ENCODE measurements at places on chromosomes 2 and 18.

DNA sequence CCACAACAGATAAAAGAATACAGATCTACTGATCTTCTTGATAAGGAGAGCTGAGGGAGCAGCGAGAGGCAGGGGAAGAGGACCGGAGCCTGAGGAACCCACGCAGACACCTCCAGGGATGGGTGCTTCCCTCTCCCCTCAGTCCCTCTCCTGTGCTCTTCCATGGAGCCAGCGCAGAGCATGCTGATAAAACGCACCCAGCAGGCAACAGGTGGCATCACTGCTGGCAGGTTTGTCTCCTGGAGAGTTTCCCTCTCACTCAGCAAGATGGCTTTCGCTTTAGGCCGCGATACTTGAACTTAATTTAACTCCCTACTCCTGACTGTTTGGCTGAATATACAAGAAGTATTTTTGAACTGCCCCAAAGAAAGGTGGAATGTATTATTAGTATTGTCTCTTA is 163.0 kb upstream of the REV1 start:
- no peak for DNase-seq

DNA sequence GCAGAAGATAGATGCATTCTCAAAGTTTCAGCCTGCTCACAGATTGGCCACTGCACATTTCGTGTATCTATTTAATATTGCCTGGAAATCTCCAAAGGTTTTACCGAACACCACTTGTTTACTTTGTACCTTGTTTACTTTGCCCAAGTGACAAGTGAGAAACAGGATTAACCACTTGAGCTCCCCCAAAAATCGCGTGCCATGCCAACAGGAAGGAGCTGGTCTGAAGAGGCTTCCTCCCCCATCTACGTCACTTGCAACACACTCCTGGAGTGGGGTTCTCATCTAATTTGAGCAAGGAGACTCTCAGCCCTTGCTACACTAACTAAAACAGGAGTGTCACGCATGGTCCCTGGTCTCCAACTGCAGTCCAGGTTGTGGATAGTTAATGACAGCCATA is 212.5 kb upstream of the TMEM200C start:
- no peak for DNase-seq

- no peak for DNase-seq
Measured at GRCh38 chr2:76866464-76866863, 655.7 kb downstream of the LRRTM4 start.

GRCh38 chr2:235612181-235612950 is 118.5 kb downstream of the AGAP1 start:
- DNase-seq: no peak

DNA sequence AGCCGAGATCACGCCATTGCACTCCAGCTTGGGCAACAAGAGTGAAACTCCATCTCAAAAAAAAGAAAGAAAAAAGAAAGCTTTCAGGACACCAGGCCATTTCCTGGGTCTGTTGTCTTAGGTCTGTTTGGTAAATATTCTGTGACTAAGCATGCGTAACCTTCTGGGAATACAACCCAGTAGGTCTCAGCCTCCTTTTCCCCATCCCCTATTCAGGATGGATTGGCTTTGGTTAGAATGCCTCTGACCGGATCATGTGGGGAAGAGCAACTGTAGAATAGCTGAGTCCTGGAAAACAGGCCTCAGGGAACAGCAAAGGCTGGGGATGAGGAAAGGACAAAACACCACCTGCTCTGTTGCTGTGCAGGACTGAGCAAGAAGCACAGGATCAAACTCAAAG is 1.6 kb upstream of the PDCL3 start:
- DNase-seq: no peak

GRCh38 chr2:53654396-53654795 is 113.2 kb upstream of the CHAC2 start:
- no peak for DNase-seq

DNA sequence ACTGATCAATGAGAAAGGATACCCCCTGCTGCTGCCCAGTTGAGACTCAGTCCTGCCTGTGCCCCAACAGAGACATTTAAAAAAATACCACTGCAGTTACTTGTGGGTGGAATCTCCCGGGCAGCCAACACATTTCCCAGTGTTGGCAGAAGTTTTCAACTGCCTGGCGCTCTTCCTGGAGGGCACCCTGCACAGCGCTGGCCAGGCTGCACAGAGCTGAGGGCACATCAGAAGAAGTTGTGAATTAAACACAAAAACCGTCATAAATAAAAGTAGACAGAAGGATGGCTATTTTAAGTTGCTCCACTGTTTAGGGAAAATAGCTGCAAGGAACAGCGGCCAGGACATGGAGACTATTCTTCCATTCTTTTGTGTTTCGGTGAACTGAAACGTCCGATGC is 110.2 kb upstream of the THOC1 start:
- DNase-seq: no peak

DNA sequence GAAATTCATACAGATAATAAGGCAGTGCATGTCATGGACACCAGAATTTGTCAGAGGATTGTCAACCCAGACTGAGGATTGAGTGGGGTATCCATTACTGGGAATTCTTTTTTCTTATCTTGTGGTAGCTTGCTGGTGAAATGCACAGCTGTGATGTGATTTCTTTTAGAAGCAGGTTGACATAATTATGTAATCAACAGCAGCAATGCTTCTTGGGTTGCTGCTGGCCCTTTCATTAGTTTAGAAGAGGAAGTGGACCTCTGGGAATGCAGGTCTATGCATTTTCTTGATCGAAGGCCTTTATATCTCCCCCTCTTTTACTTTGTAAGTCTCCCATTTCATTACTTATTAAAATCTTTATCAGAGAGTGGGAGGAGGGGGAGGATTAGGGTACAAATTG is 319.9 kb downstream of the AGPS start:
- DNase-seq: no peak

- DNase-seq: no peak
Measured at GRCh38 chr2:159144776-159145614, 141.5 kb downstream of the WDSUB1 start.

DNA sequence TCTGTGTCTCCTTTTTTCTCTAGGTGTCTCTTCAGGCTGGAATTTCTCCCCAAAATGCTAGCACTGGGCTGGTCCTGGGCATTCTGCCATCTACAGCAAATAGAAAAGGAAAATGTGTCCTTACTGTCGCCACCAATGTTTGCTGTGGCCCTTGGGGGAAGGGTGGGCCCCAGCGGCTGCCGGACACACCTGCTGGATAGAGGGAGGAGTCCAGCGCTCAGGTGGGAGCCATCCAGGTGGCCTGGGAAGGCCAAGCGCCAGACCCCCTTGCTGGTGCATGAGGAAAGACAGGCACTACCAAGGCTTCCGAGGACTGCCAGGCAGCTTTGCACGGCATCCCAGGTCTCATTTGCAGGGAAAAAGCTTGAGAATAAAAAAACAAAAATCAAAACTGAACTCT is 147.7 kb upstream of the GATA6 start:
- no peak for DNase-seq

DNA sequence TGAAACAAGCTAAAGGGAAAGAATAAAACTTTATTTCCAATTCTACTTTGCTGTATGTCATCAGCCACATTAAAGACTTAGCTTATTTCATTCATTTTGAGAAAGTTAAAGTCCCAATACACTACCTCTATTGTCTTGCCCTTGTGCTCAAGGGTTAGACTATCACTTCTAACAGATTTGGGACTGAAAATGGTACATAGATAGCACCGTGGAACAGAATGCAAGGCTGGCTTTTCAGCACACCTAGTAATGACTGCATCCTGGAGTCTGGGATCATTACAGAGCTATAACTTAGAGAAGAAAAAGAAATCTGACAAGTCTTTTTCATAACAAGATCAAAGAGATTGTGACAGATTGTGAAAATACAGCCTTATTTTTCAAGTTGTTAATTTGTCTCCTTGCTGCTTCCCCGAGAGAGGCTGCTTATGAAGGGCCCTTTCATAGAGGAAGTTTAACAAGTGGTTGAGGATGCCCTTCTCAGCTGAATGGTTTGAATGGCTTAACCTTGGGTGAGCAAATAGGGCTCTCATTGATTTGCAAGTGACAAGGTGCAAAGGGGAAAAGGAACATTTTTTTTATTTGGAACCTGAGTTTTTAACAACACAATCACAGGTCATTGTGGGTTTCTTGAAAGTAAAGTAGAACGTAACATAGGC is 371.8 kb downstream of the EPHA4 start:
- DNase-seq: no peak

DNA sequence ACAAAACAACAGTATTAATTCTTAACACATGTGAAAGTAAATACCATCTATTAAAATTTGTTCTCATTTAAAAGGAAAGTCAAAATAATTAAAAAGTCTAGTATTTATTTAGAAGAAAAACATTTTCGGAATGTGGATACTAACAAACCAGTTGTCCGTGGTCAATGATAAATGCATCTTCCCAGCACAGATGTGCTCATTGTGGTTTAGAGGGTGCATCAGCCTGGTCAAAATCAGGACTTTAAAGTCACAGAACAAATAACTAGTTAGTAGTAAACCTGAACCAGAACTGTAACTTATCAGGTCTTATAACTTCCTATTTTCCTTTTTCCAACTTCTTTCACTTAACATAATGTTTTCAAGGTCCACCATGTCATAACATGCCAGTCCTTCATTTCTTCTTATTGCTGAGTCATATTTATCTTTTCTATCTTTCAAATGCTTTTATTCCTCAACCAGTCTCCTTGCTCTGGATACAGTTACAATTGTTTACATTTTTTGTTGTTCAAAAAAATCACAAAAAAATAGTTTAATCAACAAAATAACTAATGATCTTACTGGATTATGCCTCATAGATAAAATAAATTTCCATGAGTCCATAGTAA is 55.8 kb downstream of the ID2 start:
- no peak for DNase-seq

DNA sequence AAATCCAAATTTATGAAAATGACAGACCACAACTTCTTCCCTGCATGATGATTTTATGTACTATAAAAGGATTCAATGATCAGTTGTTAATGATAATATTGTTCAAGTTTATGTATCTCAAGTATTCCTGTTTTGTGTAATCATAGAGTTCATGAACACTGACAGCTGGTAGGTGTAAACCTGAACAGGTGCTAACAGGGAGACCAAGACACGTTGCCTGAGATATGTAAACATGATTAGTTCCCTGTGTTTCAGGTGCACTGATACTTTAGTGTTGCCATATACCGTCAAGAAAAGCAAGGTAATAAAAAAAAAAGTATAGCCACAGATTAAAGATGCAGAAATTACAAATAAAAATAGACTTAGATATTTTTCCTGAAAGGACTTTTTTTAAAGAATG is 131.8 kb downstream of the BAZ2B start:
- no peak for DNase-seq

DNA sequence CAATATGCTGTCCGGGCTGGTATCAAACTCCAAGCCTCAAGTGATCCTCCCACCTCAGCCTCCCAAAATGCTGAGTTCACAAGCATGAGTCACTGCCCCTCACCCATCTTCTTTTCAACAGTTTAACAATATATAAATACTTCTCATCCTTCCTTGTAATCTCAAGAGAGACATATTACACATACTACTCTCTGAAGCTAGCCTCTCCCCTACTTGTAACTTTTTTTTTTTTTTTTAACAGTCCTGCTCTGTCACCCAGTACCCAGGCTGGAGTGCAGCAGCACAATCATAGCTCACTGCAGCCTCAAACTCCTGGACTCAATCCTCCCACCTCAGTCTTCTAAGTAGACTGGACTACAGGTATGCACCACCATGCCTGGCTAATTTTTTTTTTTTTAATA is 5.7 kb downstream of the GFPT1 start:
- no peak for DNase-seq

DNA sequence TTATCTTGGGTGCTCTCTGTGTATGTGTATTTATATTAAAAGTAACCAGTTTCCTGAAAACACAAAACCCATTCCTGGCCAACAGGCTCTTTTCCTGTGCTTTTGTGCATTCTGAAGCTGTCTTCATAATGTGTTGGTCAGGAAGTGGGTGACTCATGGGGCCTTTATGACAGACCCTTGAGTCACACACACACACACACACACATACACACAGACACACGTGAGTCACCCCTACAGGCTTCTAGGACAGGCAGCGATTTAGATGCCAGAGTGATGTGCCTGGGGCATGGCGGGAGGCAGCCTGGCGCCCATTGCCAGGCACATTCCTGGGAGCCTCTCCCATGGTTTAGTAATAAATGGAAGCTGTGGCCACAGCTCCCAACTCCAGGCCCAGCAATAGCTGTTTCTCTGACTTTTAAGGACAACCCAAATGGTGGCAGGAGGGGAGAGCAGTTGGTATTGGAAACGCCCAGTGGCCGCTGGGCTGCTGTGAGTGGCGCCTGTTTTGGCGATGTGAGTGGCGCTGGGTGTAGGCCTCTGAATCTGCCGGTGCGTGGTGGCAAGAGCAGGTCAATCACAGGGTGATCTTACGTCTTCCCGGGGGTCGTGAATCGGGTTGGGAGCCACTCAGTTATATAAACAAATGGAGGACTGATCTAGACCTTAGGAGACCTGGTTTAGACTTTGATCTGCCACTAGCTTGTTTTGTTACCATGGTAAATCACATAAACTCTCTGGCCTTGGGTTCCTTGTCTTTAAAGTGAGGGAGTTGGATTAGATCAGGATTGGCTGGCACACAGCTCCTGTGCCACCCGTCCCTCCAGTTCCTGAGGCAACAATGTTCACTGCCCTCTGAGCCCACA is 150.7 kb upstream of the DLX2 start:
- DNase-seq: no peak

DNA sequence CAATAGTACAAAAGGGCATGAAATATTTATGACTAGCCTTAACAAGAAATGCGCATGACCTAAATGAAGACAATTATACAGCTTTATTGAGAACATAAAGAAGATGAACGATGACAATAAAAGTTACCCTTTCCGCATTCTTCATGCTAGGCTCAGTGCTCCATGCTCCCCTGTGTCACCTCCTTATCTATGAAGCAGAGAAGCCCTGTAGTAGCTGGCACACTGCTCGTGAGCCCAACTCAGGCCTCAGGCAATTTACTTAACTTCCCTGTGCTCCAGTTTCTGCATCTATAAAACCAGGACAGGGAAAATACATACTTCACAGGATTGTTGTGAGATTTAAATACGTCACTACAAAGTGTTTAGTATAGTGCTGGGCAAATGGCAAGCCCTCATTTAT is 34.5 kb upstream of the NABP1 start:
- no peak for DNase-seq

- no peak for DNase-seq
Measured at GRCh38 chr2:30139131-30139870, 7.5 kb upstream of the YPEL5 start.

DNA sequence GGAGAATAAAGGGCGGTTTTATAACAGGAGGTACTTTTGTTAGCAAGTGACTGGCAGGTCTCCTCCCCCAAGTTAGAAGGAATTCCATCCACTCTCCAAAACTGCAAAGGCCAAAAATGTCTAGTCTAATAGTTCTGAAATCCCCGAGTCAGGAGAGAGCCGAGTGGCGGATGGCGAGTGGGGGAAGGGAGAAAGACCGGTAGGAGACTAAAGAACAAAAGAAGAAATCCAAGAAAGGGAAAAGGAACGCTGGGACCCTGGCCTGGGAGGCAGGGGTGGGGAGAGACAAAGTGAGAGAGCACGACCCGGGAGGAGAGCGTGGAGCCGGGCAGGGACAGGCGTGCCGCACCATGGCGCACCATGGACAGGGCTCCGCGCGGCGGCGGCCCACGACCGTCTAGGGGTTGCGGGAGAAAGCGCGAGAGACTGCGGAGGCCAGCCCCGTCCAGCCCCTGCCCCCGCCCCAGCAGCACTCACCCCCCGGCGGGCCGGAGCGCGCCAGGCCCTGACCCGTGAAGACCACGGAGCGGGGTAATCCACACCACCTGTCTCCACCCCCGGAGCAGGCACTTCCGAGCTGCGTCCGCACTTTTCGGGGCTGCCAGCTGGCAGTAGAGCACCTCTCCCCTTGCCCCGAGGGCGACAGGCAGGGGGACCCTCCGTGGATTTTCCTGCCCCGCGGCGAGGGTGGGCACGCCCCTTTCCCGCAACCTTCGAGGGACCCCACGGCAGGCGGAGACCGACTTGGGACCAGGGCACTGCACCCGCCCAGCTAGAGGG is 1.6 kb downstream of the CDH2 start:
- DNase-seq: no peak

All from SK-N-MC (cell line).